HuH-7 (cell line): ENCODE measurements at places on chromosomes 11 and 22.

GRCh38 chr11:39247570-39248137 is 2211.8 kb downstream of the LRRC4C start:
- DNase-seq: no peak

DNA sequence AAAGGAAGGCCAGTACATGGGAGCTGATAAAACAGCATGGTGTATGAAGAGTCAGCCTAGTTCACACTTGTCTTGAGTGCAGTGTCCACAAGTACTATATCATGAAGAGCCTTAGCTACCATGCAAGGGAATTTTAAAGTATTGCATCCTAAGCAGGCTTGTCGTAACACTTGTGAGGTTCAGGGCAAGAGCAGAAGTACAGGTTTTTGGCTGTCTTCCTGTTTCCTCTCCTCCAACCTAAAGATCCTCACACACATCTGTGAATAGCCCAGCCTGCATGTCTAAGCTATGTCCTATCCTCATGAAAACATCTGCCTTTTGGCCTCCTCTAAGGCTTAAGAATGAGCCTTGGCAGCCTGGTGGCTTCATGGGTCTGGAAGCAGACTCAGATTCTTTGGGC is 34.6 kb upstream of the TMEM123 start:
- no peak for DNase-seq

DNA sequence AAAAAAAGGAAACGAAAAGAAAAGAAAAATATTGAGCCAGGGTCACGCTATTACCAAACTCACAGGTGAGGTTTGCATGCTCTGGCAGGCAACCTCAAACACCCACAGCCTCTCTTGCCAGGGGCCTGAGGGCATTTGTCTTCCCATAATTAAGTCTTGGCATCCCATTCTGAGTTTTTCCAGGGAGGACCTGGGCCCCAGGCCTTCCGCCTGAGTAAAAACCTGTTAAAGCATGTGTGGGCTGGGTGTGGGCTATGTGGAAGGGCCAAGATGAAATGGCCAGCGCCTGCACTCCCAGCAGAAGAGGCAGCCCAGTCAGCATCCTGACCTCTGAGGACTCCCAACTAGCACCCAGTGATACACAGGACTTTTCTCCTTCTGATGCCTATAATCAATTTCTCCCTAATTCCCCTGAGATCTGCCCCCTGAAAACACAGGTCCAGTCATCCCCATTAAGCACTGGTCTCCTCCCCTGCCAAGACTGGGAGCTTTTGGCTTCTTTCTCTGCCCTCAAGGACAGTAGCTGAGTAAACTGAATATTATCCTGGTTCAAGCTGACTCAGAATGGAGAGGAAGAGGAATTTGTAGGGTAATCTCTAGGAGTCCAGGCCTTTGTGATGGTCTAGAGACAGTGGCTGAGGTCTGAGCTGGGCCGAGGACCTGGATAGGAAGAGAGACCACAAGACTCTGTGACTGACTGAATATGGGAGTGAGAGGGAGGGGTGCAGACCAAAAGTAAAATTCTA is 35.6 kb upstream of the ACER3 start:
- no peak for DNase-seq

DNA sequence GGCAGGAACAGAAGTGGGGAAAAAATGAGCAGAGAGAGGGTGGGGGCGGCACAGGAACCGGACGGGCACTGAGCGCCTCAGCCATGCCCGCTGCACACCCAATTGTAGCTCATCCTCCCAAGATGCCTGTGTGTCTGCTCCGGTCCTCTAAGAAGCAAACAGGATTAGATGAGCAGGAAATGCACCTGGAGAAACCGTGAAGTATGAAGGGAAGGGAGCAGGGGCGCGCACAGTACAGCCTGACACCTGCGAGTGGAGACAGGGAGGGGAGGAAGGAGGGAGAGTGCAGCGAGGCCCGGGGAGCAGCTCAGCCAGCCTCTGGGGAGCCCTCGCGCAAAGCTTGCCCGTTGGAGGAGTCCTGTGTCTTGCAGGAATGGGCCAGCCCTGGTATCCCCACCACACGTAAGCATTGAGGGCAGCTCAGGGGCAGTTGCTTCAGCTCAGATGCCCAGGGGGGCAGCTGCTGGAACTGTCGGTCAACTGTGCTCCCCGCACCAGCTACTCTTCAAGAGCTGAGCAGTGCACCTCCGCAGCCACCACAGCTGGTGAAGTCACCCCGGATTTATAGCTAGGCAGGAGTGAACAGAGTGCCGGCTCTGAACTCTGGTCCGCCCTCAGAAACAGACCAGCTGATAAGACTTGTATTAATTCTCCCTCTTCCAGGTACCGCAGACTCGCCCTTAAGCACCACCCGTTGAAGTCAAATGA is 7.0 kb downstream of the DNAJB13 start:
- no peak for DNase-seq

DNA sequence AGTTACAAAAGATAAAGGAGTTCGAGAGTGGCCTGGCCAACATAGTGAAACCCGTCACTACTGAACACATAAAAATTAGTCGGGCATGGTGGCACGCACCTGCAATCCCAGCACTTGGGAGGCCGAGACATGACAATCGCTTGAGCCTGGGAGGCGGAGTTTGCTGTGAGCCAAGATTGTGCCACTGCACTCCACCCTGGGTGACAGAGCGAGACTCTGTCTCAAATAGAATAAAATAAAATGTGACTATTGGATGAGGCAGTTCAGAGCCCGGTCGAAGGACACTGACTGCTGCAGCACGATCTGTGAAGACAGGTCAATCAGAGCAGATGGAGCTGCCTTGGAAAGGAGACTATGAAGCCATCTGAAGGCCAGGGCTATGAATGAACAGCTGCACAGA is 37.7 kb upstream of the ANO1 start:
- DNase-seq: no peak

DNA sequence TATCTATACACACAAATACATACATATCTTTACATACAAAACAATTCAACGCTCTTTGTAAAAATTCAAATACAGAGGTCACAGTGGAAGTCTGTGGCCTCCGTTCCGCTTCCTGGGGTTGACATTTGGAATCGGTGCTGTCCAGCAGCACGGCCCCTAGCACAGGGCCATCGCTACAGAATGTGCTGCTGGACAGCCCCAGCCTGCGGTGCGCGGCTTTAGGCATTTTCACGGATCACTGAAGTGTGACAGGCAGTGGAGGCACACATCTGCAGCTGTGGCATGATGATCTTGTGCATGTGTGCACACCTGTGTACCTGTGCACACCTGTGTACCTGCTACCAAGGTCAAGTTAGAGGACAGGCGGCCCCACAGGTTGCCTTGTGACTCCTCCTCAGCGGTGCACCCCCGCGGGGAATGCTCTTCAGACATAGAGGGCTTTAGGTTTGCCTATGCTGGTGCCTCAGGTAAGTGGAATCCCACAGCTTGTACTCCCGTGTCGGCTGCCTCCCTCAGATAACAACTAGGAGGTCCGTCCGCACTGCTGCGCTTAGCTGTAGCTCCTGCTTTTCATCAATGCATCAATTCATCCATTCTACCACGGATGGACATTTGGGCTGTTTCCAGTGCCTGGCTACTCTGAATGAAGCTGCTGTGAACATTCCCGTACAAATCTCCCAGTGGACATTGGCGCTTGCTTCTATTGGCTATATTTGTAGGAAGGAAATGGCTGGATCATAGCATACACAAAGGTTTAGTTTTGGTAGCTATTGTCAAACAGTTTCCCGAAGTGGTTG is 29.9 kb downstream of the GAL start:
- no peak for DNase-seq

DNA sequence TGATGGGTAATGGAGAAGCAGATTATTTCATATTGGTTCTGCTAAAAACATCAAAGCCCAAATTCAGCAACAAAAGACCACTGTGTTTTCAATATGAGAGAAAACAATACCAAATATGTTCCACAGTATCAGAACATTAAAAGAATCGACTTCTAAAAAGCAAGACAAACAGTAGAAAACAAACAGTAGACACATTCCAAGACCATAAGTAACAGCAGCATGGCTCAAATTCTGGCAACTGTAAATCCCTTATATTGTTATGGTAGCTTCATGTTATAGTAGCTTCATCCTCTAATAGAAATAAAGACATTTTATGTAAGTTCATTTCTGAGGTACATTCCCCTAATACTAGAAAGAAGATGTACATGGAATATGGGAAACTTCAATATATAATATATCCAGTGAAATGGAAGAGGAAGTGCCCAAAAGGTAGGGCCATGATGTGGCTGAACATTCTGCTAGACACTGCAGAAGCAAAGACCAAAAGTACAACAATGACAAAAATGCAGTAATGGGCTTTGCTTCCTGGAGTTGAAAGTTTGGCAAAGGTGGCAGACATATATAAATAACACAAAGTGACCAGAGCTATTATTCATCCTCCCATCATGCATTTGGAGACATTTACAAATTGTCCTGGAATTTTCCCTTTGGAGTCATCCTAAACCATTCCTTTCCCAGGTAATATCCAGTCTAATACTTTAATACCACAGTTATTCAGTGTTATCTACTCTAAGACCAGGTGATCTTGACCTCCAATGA is 299.9 kb downstream of the DCDC1 start:
- DNase-seq: no peak

GRCh38 chr11:5336331-5336730 is 7.0 kb downstream of the OR51B5 start:
- DNase-seq: no peak

DNA sequence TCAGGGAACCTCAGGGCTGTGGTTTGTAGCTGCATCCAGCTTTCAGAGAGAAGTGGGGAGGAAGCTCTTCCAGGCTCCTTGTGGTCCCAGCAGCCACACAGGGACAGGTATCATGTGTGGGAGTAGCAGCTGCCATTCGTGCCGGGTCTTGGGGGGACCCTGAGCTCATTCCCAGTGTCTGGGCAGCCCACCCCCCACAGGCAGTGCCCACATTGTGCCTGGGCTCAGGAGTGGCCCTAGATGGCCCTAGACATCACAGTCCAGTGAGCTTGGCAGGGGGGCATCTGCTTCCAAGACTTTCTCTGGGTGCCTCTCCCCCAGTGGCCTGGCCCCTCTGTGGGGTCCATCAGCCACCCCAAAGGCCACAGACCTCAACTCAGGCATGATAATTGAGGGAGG is 619.7 kb downstream of the BRD1 start:
- no peak for DNase-seq

- no peak for DNase-seq
Observed at GRCh38 chr11:41245704-41246398, 213.6 kb downstream of the LRRC4C start.

DNA sequence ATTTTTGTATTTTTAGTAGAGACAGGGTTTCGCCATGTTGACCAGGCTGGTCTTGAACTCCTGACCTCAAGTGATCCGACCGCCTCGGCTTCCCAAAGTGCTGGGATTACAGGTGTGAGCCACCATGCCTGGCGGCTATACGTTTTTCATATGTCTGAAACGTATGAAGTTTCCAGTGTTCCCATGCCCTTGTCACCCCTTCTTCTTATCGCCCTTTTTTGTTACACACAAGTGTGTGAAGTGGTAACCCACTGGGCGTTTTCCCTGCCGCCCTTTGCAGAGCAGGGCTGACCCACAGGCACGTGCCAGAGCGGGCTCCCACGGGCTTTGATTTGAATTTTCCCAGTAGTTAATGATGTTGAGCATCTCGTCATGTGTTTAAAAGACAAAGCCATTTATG is 17.0 kb downstream of the PIM3 start:
- DNase-seq: no peak

GRCh38 chr22:28903080-28903479 is 19.7 kb downstream of the ZNRF3 start:
- no peak for DNase-seq

- no peak for DNase-seq
Observed at GRCh38 chr11:34298871-34299270, 58.9 kb downstream of the ABTB2 start.

DNA sequence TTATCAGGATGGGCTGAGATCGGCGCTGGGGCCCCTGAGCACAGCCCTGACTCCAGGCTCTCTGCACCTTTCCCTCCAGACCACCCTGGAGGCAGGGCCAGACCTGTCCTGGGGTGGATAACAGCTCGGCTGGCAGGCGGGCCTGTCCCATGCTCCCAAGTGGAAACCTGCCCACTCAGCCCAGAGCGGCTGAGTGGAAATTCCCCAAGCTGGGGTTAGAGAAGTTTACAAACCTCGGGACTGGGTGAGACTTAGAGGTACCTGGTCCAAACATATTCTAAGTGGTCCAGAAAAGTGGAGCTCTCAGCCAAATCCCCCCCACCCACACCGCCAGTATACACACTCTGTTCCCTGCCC is 4.8 kb upstream of the FXYD2 start:
- DNase-seq: no peak

- DNase-seq: no peak
Observed at GRCh38 chr22:37739611-37740049, 42.8 kb downstream of the TRIOBP start.

GRCh38 chr11:69968396-69969347 is 109.4 kb upstream of the ANO1 start:
- DNase-seq: no peak

- DNase-seq: no peak
Observed at GRCh38 chr22:48099251-48099650, 1336.8 kb downstream of the TBC1D22A start.

DNA sequence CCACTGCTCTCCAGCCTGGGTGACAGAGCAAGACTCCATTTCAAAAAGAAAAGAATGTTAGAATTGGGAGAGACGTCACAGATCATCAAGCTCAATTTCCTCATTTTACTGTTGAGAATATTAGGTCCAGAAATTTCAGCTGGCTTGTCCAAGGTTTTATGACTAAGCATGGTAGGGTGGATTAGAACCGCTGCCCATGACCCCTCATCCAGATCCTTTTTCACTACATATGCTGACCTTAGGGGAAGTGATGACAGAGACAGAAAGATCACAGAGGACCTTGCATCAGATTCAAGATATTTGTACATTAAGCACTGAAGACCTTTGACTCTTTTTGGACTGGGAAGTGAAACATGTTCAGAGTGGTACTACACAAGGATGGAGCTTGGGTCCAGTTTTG is 134.5 kb downstream of the ADAMTS15 start:
- DNase-seq: no peak

DNA sequence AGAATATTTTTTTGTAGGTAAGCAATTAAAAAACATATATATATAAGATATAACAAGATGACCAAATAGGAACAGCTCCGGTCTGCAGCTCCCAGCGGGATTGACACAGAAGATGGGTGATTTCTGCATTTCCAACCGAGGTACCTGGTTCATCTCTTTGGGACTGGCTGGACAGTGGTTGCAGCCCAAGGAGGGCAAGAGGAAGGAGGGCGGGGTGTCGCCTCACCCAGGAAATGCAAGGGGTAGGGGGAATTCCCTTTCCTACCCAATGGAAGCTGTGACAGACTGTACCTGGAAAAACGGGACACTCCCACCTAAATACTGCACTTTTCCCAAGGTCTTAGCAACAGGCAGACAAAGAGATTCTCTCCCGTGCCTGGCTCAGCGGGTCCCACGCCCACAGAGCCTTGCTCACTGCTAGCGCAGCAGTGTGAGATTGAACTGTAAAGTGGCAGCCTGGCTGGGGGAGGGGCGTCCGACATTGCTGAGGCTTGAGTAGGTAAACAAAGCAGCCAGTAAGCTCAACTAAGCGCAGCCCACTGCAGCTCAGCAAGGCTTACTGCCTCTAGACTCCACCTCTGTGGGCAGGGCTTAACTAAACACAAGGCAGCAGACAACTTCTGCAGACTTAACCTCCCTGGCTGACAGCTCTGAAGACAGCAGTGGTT is 163.8 kb downstream of the CWF19L2 start:
- peak; percentile 16 for DNase-seq

- no peak for DNase-seq
Observed at GRCh38 chr22:46584081-46584921, 35.9 kb upstream of the GRAMD4 start.

- DNase-seq: peak; percentile 92
Observed at GRCh38 chr22:23180301-23180892, at the start of gene BCR. BCR (plus strand) TSS chr22:23180509; CDS start chr22:23180961, 452 bp downstream.
